ENCODE measurements at places on chromosomes 13 and 19.

- no peak for DNase-seq
Measured at GRCh38 chr13:91725646-91726045, 327.2 kb downstream of the GPC5 start.

DNA sequence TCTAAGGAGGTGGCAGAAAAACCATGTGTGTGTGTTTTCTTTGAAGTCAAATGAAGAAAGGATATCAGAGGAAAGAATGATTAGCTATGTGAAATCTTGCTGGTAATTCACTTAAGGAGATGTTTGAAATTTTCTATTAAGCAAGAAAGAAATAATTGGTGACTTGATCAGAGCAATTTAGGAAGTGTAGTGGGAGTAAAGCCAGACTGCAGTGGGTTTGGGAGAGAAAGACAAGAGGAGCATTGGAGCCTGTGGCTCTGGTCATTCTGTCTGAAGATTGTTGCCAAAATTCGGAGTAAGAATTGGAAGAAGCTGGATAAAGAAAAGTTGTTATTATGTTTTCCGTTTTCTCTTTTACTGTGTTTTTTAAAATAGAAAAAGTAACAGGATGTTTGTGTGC lies 640.5 kb downstream of the GPC5 start:
- no peak for DNase-seq

GRCh38 chr13:26619358-26619757 lies 61.9 kb downstream of the WASF3 start:
- peak; percentile 77 for DNase-seq

DNA sequence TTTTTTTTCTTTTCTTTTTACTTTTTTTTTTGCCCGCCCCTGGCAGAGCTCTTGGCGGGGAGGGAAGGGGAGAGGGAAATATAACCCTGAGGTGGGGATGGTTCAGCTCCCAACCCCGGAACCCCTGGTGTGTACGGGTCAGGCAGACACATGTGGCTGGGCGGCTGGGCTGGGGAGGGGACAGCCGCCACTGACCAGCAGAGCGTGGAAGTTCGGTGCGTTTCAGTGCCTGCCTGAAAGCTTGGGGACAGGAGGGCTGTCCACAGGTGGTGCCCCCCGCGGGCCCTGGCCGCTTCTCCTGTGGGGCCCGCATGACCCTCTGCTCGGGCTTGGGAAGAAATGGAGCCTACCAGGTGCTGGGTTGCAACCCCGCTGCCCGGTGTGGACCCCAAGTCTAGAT lies 5.2 kb upstream of the MYDGF start:
- DNase-seq, result no peak

- DNase-seq, result no peak
Measured at GRCh38 chr13:69553976-69554375, 553.6 kb upstream of the ATXN8OS start.

- no peak for DNase-seq
Measured at GRCh38 chr13:23583491-23583890, 13.3 kb downstream of the TNFRSF19 start.

GRCh38 chr19:39408392-39409207 lies 2.0 kb downstream of the ZFP36 start:
- peak; percentile 52 for DNase-seq

DNA sequence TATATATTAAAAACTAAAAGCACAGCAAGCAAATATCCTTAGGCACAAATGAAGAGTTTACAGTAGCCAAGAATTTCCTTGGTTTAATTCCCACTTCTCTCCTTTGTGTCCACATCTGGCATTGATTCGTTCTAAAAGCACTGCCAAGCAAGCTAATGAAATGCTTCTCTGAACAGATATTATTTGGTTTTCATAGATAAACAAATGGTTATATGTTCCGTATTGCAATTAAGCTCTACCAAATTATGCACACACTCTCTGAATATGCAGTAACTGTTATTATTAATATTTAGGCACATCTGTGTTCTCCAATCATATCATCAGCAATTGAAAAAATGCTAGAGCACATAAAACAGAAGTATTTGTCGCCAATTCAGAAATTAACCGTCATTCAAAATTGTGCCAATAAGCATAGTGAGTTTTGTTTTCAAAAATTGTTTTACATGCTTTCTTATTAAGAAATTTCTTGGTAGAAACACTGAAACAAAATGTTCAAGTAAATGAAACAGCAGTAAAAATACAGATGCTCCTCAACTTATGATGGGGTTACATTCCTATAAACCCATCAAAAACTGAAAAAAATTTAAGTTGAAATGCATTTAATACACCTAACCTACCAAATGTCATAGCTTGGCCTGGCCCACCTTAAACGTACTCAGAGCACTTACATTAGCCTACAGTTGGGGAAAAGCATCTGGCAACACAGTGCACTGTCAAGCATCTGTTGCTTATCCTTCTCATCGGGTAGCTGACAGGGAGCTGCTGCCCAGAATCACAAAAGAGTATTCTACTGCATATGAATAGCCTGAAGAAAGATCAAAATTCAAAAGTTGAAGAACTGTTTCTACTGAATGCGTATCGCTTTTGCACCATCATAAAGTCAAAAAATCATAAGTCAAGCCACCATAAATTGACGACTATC lies 2134.7 kb downstream of the PCDH9 start:
- no peak for DNase-seq

DNA sequence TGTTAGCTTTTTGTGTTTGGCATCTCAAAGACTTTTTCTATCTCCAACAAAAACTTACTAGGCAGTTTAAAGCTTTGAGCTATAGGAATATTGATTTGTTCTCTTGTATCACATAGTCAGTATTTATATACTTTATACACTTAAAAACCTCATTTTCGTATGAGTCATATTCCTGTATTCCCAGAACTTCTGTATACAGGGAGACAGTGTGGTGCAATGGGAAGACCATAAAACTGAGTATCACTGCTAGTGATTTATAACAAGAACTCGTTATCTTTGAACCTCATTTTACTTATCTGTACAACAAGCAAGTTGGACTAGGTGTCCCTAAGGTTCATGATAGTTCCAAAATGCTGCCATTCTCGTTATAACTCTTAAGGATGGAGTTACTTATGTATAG lies 6.3 kb downstream of the GPR180 start:
- DNase-seq, result no peak

DNA sequence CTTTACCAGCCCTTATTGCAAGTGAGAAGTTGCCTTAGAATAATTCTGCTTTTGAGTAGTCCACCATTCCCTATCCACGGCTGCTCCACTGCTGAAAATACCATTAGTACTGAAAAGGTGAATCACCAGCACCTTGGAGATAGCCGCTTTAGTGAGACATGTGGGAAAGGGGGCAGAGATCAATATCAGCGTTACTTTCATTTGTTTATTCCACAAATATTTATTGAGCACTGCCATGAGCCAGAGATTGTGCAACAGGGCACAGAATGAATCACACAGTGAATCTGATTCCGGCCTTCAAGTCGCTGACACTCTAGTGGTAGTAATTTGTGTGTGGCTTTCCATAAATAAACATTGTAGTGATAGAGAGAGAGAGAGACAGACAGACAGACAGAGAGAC lies 31.5 kb upstream of the MYO16 start:
- DNase-seq, result no peak

DNA sequence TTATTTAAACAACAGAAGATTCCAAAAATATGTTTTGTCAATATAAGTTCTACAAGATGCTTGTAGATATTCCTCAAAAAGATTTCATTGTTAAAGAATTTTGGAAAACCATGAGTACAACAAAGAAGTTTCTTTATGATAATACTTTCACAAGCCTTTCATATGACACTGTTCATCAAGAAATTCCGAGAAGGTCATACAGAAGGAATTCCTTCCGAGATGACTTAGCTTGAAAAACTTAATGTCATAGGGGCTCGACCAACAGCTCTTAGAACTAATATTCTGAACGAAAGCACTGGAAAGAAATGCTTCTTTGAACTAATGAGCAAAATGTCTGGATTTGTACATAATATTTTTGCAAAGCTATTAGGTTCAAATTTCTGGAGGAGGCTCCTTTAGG lies 403.4 kb downstream of the KLF5 start:
- no peak for DNase-seq

DNA sequence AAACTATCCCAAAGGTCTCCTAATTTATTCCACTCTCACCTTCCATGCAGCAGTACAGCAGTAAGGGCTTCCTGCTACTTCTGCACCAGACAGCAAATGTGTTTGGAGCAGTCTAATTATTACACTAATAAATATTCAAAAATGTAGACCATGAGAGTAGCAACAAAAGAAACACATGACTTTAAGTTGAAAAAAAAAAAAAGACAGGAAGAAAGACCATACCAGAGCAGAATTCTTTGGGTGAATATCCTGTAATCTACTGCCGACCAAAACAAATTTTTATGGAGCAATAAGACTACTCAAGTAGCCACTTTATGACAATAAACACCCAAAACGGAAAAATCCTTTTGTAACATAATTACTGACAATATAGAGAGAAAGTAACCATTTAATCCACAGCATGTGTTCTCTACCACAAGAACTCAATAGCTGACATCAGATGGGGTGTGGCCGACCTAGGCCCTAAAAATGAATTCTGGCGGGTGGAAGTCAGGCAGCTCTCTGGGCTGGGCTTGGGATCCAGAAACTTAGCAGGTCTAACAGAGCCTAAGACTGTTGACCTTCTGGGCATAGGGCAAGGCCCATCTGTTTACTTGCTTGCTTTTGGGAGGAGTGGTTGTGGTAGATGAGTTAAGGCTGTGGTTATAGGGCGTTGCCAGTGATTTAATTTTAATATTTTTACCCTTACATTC lies 4.6 kb downstream of the KLF12 start:
- peak; percentile 74 for DNase-seq

DNA sequence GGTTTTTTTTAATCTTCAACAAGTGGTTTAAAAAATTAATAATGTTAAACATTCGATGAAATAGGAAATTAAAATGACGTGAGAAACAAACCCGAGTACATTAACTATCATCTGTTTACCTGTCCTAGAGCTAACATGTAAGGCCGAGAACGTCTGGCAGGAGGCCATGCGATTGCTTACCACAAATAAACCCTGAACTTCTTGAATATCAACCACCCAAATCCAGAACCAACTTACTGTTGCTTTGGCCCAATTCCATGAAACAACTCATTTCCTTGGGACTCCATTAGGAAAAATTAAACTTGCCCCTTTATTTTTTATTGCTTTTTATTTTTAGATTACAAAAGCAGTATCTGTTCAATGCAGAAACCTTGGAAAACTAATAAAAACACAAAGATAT lies 228.9 kb upstream of the IRS2 start:
- peak; percentile 56 for DNase-seq

DNA sequence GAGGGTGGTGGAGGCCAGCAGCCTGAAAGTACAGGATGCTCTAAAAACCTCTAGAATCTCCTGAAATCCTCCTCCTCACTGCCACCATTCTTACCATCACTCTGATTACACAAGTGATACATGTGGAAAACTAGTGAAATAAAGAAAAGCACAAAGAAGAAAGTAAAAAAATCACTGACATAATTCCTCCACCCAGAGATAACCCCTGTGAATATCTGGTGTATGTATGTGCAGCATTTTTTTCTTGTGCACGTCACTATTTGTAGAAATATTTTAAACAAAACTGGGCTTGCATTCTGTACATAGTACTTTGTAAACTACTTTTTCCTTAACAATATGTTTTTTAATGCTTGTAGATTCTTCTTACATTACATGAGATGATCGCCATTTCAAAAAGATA lies 73.2 kb downstream of the CDADC1 start:
- no peak for DNase-seq

GRCh38 chr19:6393983-6394412 lies 1.0 kb upstream of the GTF2F1 start:
- no peak for DNase-seq

GRCh38 chr13:65336916-65337315 lies 1893.2 kb downstream of the PCDH9 start:
- DNase-seq, result peak; percentile 1

DNA sequence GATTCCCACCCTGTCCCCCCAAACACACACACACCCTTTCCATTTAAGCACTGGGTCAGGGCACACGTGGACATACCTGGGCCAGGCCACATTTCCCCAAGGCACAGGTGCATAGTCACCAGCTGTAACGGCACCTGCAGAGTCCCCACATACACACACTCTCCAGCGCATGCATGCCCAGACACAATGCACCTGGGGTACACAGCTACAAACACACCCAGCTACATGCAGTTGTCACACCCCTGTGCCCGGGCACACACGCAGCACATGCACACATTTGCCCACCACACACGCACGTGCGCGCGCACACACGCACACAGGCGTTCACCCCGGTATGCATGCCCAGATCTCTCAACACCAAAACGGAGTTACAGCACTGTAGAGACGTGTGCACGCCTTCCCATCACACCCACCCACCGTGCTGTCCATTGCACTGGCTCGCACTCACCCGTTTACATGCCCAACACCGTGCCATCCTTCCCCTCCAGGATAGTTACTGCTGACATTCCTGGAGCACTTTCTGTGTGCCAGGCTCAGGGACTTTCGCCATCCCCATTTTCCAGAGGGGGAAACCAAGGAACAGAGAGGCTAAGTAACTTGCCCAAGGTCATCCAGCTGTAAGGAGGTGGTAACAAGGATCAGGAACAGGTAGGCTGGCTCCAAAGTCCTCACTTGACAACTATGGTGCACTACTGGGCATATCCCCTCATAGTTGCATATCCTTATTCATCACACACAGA lies 749 bp upstream of the SHANK1 start:
- DNase-seq, result peak; percentile 25

Data from foreskin fibroblast (primary cell).